ENCODE measurements at places on chromosomes 1 and 21. TPM values are rescaled to one million over a fixed set of nuclear protein-coding genes. Genes with fewer than 3 reads are reported as not detected.

The ZNF695 gene
- 0.52 TPM for total RNA-seq

The ARTN gene
- total RNA-seq = not detected

The RIPK4 gene
- 0.31 TPM for total RNA-seq

The RBP7 gene
- total RNA-seq = 19.1 TPM

The SLC9C2 gene
- not detected for total RNA-seq

The ITLN2 gene
- not detected for total RNA-seq

The SELL gene
- total RNA-seq = 337 TPM

The TNFRSF4 gene
- 3.3 TPM for total RNA-seq

The PGLYRP4 gene
- not detected for total RNA-seq

The HAO2 gene
- total RNA-seq = not detected

The PGM1 gene
- 12.8 TPM for total RNA-seq

The PLD5 gene
- under 0.01 TPM for total RNA-seq

The TCEA3 gene
- 19.2 TPM for total RNA-seq

The MARK1 gene
- total RNA-seq = under 0.01 TPM

The OPRD1 gene
- total RNA-seq = not detected

The ANGPTL3 gene
- not detected for total RNA-seq

The TACSTD2 gene
- under 0.01 TPM for total RNA-seq

The IGSF9 gene
- total RNA-seq = not detected

The NSL1 gene
- total RNA-seq = 25.7 TPM

The PTGER3 gene
- 0.52 TPM for total RNA-seq

The SERTAD4 gene
- under 0.01 TPM for total RNA-seq

The FAM72D gene
- total RNA-seq = not detected

The HMGCS2 gene
- not detected for total RNA-seq

The TEX38 gene
- total RNA-seq = not detected

The HSD3B2 gene
- not detected for total RNA-seq

The PPM1J gene
- total RNA-seq = 0.63 TPM

The OLIG1 gene
- 2.6 TPM for total RNA-seq

The PRDM16 gene
- not detected for total RNA-seq

The NT5C1A gene
- total RNA-seq = 0.31 TPM

The KAZN gene
- 0.31 TPM for total RNA-seq

The NMNAT1 gene
- total RNA-seq = 1.7 TPM

The KRTAP11-1 gene
- not detected for total RNA-seq

The SHISA4 gene
- total RNA-seq = 0.63 TPM

The CDCA8 gene
- 0.31 TPM for total RNA-seq

The KCNT2 gene
- total RNA-seq = 0.21 TPM

The HSD11B1 gene
- 0.10 TPM for total RNA-seq

The GUCA2A gene
- not detected for total RNA-seq

The SMCP gene
- not detected for total RNA-seq

The FCRL4 gene
- not detected for total RNA-seq

The ORC1 gene
- total RNA-seq = 2.4 TPM

The OR2G6 gene
- total RNA-seq = 0.10 TPM

The CFHR2 gene
- not detected for total RNA-seq

The VCAM1 gene
- total RNA-seq = 0.42 TPM

The SPRR4 gene
- total RNA-seq = not detected

The TOE1 gene
- 28.2 TPM for total RNA-seq

The TCHHL1 gene
- total RNA-seq = not detected

The NHLH2 gene
- total RNA-seq = not detected
